Transverse colon (tissue), 4 donors: ENCODE measurements at places on chromosomes 6 and 20. TPM values are rescaled to one million over a fixed set of nuclear protein-coding genes. Genes with fewer than 3 reads are reported as not detected.

MEP1A gene
- 186 TPM for total RNA-seq

GRCh38 chr20:48717095-48717672, 110.6 kb downstream of the PREX1 start:
- H3K27ac ChIP-seq = no peak overlapping the region
- H3K4me3 ChIP-seq = no peak overlapping the region
- no peaks in the 10 kb centered on the region for H3K36me3 ChIP-seq
- no peak for DNase-seq
- no peaks in the 10 kb centered on the region for H3K27me3 ChIP-seq

DNA sequence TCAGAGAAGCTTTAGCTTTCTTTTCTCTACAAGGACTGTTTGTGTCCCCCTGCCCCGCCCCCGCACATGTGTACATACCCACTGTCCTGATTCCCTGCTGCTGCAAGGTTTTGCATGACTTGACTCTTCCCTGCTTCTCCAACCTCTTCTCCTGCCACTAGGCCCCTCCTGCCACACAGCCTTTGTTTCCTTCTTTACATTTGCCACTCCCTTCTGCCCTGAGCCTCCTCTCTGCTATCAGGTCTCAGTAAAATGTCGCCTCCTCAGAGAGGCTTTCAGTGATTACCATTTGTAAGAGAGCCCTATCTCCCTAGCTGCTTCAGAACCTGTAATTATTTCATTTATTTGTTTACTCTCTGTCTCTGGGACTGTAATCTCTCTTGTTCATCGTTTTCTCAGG, 56.4 kb upstream of the VSTM2L start:
- no peaks in the 10 kb centered on the region for H3K27me3 ChIP-seq
- H3K27ac ChIP-seq = no peak overlapping the region
- DNase-seq = no peak
- H3K4me3 ChIP-seq = no peak overlapping the region
- no peaks in the 10 kb centered on the region for H3K4me1 ChIP-seq

DNA sequence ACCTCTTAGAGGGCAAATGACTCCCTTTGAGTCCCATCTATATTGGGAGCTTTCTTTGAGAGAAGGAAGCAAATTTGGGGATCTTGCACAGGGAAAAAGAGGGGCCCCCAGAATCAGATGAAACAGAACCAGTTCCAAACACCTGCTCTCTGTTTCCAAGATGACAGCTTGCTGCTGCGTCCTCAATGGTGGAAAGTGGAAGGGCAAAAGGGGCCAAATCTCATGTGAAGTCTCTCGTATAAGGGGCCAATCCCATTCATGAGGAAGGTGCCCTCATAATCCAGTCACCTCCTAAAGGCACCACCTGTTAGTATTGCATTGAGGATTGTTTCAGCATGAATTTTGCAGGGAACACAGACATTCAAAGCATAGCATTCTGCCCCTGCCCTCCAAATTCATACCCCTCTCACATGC, 483 bp upstream of the SERPINB1 start:
- peak overlapping the region; percentile 97 for H3K27ac ChIP-seq
- H3K4me3 ChIP-seq = peak overlapping the region; percentile 78
- peaks cover 45% of the 10 kb centered on the region for H3K4me1 ChIP-seq
- DNase-seq = no peak
- H3K27me3 ChIP-seq = no peaks in the 10 kb centered on the region

DNA sequence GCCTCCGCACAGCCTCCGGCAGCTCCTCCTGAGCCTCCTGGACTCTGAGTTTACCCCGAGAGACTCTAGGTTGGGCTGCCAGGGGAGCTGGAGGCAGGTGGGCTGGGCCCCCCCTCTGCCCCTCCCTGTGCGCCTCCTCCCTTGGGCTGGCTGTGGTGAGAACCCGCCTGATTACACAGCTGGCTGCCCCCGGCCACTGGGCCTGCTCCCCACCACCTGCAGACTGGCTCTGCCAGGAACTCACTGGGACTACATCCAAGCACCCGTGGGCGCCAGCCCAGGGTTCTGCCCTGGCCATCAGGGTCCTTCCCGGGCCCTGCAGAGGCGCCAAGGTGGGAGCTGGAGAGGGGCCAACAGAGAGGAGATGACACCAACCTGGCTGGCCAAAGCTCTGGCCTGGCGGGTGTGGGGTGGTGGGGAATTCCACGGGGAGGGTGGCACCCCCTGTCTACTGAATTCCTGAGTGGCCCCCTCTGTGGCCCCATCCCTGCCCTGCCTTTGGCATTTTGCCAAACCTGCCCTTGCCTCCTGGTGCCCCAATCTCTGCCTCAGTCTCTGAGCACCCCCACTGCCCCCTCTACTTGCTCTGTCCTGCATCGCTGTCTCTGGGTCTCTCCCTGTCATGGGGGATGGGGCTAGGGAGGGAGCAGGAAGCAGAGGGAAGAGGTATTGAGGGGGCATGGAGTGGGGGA, 21.9 kb upstream of the CDH22 start:
- H3K36me3 ChIP-seq = no peaks in the 10 kb centered on the region
- no peak overlapping the region for H3K4me3 ChIP-seq
- no peak overlapping the region for H3K27ac ChIP-seq
- H3K27me3 ChIP-seq = peaks cover 81% of the 10 kb centered on the region
- no peaks in the 10 kb centered on the region for H3K4me1 ChIP-seq
- no peak for DNase-seq

DNA sequence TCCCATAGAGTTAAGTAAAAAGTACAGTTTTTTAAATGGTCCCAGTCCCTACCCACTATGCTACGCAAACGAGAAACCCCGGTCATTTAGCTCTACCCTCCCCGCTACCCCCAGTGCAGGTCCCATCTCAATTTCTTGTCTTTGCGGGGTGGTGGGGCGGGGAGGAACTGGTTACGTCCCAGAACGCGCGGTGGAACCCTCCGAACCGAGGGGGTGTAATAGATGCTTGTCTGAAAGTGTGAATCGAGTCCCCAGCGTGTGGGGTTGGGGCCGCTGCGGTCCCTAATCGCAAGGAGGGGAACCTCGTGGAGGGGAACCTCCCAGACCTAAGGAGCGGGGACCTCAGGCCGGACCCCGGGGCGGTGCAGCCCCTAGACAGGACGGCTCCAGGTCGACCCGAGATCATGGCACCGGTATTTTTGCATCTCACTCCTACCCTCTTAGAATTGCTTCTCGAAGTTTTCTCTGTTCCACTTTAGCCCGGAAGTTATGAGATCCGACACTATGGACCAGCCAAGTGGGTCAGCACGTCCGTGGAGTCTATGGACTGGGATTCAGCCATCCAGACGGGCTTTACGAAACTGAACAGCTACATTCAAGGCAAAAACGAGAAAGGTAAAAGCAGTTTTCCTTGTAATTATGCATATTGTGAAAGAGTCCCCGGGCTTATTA, 779 bp downstream of the HEBP2 start:
- peaks cover 13% of the 10 kb centered on the region for H3K36me3 ChIP-seq
- no peaks in the 10 kb centered on the region for H3K4me1 ChIP-seq
- peak overlapping the region; percentile 96 for H3K27ac ChIP-seq

DNA sequence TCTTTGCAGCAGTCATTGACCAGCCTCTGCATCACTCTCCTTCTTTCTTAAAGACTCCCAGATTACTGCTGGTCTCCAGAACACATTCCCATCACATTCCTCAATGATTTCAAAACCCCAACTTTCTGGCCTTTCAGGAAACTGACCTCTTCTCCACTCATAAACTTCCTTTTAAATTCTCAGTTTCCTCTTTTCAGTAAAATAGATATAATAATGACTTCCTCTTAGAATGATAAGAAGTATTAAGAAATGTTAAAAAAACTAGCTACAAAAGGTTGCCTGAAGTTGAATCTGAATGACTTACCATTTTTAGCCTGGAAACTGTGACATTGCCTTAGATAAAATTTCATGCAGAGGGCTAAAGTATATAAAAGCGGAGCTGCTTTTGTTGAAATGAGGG, 239.3 kb downstream of the OGFRL1 start:
- H3K4me3 ChIP-seq = no peak overlapping the region
- DNase-seq = no peak
- H3K36me3 ChIP-seq = no peaks in the 10 kb centered on the region
- H3K27me3 ChIP-seq = no peaks in the 10 kb centered on the region

GRCh38 chr20:48189181-48189580, 403.9 kb upstream of the SULF2 start:
- H3K27ac ChIP-seq = no peak overlapping the region
- DNase-seq = no peak
- no peaks in the 10 kb centered on the region for H3K36me3 ChIP-seq
- H3K4me3 ChIP-seq = no peak overlapping the region

RAET1L gene
- not detected for total RNA-seq

GRCh38 chr6:109303640-109304283, 78.5 kb downstream of the CD164 start:
- H3K4me3 ChIP-seq = no peak overlapping the region
- peaks cover 19% of the 10 kb centered on the region for H3K4me1 ChIP-seq
- no peaks in the 10 kb centered on the region for H3K36me3 ChIP-seq
- DNase-seq = no peak
- H3K27ac ChIP-seq = peak overlapping the region; percentile 37

GRCh38 chr20:17140894-17141293, 85.9 kb upstream of the PCSK2 start:
- no peaks in the 10 kb centered on the region for H3K4me1 ChIP-seq
- H3K4me3 ChIP-seq = no peak overlapping the region
- H3K36me3 ChIP-seq = no peaks in the 10 kb centered on the region
- no peaks in the 10 kb centered on the region for H3K27me3 ChIP-seq

DNA sequence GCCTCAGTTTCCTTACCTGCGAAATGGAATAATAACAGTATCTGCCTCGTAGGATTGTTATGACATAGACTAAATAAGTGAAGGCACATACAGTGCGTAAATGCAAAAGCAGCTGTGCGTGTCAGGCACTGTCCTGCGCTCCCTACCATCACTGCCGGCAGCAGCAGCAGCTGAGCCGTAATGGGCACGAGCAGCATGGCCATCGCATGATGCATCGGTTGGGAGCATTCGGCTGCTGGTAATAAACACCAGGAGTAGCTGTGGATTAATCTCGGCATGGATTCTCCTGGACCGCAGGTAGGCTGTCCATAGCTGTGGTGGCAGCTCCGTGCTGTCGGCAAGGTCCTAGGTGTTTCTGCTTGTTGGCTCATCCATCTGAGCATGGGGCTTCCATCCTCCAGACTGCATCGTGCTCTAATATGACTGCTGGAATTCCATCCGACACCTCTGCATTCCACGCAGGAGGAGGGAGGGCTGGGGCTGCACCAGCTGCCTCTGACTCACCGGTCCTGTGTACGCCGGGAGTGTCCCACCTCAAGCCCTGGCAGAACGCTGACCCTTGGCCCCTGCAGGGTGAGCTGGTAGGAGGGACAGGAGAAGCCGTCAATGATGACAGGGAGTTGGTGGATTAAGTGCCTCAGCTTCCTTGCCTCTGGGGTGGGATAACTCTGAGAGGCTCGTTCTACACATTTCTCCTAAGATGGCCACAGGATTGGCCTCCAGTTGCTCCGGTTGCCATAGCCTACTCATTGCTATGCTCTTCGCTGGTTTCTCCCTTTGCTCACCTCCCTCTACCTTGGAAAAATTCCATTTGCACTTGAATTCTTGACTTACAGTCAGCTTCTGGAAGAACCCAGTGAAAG, 100.9 kb upstream of the PMEPA1 start:
- no peaks in the 10 kb centered on the region for H3K36me3 ChIP-seq
- no peak overlapping the region for H3K27ac ChIP-seq
- H3K4me3 ChIP-seq = no peak overlapping the region
- no peaks in the 10 kb centered on the region for H3K4me1 ChIP-seq
- no peaks in the 10 kb centered on the region for H3K27me3 ChIP-seq

DNA sequence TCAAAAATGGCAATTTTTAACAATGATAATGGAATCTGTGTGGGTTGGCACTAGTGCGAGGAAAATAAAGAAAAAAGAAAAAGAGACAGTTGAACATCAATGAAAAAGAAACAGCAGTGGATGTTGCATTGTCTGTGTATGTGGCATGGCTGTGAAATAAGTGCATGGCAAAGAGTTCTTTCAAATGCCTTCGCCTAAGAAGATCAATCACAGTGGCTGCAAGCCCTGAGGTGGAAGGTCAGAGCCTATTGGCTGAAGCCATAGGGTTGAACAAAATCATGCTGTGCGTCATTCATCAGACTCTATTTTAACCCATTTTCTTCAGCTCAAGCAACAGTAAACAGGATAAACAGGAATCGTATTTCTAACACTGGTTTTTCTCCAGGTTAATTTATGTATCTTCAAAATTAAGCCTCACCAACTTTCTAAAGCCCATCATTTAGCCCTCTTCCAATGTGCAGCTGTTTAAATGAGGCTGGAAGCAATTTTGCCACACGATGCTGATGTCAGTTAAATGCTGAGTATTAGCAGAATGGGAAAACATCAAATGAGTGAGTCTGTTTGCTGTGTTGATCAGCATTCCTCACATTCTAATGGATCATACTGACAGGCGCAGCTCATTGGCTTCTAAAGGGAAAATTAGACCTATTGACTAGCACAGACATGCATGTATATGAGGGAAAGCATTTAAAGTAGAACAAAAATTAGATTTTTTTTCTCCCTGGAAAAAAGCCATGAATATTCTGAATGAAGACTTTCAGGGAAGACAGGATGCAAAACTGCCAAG, 955.9 kb upstream of the EYS start:
- H3K4me1 ChIP-seq = no peaks in the 10 kb centered on the region
- DNase-seq = no peak
- no peak overlapping the region for H3K27ac ChIP-seq
- H3K36me3 ChIP-seq = no peaks in the 10 kb centered on the region

DNA sequence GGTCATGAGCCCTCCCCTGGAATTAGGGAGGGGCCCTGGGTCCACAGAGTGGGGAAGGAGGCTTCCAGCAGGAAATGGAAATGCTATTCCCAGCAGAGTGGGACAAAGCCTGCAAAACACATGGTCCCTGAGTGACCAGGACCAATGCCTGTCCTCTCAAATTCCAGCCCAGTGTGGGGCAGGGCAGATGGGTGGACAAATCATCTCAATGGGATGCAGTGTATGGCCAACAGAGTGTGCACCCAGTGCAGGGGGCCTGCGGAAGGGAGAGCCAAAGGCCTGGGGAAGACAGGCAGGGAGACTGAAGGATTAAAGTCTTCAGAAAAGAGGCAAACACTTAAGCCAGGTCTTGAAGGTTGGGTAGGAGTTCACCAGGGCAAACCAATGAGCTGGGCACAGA, 28.7 kb upstream of the PHACTR3 start:
- no peak overlapping the region for H3K4me3 ChIP-seq
- no peak overlapping the region for H3K27ac ChIP-seq
- no peak for DNase-seq
- H3K4me1 ChIP-seq = peaks cover 4% of the 10 kb centered on the region
- no peaks in the 10 kb centered on the region for H3K36me3 ChIP-seq
- peaks cover 55% of the 10 kb centered on the region for H3K27me3 ChIP-seq

- peaks cover 68% of the 10 kb centered on the region for H3K27me3 ChIP-seq
- DNase-seq = no peak
- H3K4me3 ChIP-seq = no peak overlapping the region
- H3K4me1 ChIP-seq = no peaks in the 10 kb centered on the region
- H3K27ac ChIP-seq = no peak overlapping the region
- no peaks in the 10 kb centered on the region for H3K36me3 ChIP-seq
Measured at GRCh38 chr20:51869002-51869401, 66.7 kb upstream of the SALL4 start.

- no peak overlapping the region for H3K4me3 ChIP-seq
- H3K27ac ChIP-seq = no peak overlapping the region
- H3K27me3 ChIP-seq = no peaks in the 10 kb centered on the region
- no peak for DNase-seq
- peaks cover 5% of the 10 kb centered on the region for H3K4me1 ChIP-seq
- H3K36me3 ChIP-seq = peaks cover 10% of the 10 kb centered on the region
Measured at GRCh38 chr20:63891061-63892002, 3.6 kb upstream of the DNAJC5 start.
